AG04449 (cell line): ENCODE measurements at places on chromosomes 1 and 21.

GRCh38 chr1:118290571-118290970, 105.5 kb upstream of the SPAG17 start:
- no peak for DNase-seq

- no peak for DNase-seq
Observed at GRCh38 chr21:15795533-15795932, 65.8 kb downstream of the USP25 start.

DNA sequence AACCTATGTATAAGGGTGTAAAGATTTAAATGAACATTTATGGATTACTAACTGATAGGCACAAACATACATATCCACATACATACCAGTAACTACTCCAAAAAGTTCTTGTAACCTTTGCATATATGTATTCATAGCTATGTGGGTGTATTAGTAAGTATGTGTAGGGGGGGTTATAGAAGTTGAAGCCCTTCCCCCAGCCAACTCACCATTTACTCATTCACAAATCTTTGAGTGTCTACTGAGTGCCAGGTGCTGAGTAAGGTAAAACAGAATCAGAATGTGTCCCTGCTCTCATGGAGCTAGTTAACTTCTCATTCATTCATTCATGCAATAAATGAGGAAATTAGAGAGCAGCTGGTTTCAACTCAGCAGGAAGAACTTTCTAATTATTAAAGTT, 1.3 kb downstream of the C1orf146 start:
- DNase-seq = no peak

GRCh38 chr1:209774592-209774991, 9.8 kb downstream of the C1orf74 start:
- no peak for DNase-seq

DNA sequence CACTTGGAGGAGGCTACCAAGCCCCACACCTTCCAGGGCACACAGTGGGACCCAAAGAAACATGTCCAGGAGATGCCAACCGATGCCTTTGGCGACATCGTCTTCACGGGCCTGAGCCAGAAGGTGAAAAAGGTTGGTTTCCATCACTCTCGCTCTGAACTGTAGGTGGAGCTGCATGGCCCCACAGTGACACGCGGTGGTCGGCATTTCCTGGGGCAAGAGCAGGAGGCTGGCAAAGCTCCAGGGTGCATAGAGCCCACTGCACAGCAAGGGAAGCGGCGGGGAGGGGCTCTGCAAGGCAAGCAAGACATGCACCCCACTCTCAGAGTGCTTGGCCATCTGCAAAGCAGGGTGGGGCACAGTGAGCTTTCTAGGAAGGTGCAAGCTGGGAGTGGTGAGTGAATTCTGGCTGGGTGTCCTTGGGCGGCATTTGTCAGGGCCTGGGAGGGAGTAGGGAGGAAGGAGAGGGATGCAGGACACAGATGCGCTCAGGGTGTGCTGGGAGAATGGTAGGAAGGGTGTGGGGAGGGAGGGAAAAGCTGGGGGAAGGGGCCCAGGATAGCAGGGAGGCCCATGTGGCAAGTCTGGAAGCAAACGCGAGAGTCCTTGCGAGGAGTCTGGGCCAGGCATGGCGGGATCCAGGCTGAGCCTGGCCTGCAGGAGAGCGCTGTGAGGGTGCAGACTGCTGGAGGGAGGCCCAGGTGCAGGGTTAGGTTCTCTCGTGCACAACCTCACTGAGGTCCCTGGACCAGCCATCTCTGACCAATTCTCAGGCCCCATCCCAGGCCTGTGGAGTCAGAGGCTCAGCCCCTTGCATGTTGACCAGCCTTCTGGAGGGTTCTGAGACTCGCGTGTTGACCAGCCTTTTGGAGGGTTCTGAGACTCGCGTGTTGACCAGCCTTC, 11.0 kb downstream of the TRPM2 start:
- DNase-seq = no peak

DNA sequence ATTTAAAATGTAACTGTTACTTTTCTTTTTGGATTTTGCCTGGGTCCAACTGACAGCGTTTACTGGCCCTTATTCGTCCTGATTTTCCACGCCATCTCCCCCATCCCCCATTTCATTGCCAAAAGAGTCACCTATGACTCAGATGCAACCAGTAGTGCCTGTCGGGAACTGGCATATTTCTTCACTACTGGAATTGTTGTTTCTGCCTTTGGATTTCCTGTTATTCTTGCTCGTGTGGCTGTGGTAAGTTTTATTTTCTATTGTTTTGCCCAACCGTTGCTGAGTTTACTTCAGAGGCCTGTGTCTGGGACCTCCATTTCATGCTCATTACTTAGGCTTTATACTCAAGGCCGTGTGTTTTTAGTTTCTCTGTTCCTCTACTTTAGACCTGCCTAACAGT, 9.3 kb downstream of the LEPR start:
- DNase-seq = no peak

- no peak for DNase-seq
Observed at GRCh38 chr1:226798427-226799411, 59.6 kb upstream of the ITPKB start.

- DNase-seq = no peak
Observed at GRCh38 chr21:14734191-14734590, 188.1 kb upstream of the SAMSN1 start.

GRCh38 chr1:110671361-110671760, 3.4 kb downstream of the KCNA3 start:
- DNase-seq = no peak

- no peak for DNase-seq
Observed at GRCh38 chr1:73839922-73840321, 358.1 kb downstream of the LRRIQ3 start.

DNA sequence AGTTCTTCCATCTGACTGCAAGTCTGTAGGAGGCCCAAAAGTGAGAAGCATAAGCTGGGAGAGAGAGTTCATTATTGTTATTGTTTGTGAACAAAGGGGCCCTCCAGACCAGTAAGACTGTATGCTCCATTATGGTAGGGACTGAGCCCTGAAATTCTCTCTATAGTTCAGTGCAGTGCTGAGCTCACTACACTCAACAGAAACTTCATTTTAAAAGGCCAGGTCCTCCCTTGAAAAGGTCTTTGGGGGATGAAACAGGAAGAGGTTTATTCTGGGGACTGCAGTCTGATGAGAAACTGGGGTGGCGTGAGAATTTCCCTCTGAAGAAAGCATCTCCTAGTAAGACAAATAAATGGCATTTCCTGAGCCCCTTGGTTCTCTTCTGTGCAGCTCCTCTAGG, 5.5 kb upstream of the GATAD2B start:
- DNase-seq = no peak

DNA sequence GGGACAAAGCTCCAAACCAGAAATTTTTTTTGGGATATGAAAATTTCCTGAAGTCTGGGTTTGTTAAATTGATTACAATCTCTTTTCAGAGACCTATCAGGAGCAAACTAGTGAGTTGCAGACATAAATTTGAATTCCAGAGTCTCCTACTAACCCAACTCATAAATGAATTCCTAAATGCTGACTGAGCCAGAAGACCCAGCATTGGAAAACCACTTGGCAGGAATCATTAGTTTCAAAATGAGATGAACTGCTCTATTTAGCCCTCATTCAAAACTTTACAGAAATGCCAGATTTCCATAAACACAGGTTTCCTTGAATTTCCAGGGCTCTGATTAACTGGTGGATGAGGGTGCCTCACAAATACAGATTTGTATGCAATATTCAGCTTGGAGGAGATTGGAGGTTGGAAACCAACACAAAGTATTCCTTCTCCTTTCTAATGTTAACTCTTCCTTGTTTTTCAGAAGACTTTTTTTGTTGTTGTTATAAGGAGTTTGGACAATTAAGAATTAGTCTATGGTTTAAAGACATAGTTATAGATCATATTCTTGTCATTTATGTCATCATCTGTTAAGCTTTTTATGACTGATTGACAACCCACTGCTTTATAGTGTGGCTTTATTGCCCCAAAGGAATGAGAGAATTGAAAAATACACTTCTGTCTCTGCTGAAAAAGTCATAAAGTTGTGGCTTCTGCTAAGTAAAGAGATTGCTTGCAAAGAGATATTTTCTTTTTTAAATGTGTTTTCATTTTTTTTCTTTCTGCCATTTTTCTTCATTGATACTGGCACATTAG, 222.8 kb downstream of the HLX start:
- peak; percentile 63 for DNase-seq

DNA sequence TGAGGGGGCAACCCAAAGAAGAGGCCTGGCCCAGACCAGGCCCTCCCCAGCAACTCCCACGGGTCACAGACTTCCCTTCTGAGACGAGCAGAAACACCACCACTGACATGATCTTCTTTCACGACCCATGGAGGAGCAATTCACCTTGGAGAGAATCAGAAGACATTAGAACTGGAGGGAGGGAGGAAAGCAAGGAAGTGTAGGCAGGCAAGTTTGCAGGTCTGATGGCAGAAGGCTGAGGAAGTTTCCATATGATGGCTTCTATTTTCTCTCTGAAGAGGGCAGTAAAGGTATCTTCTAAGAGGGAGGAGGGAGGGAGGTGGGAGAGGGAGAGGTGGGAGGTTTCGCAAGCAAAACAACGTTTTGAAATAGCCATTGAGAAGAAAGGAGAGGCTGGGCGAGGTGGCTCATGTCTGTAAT, 1.4 kb upstream of the UBXN10 start:
- no peak for DNase-seq

GRCh38 chr1:96416111-96416595, 305.4 kb upstream of the PTBP2 start:
- DNase-seq = peak; percentile 84

GRCh38 chr1:147634645-147635044, 35.7 kb downstream of the ACP6 start:
- DNase-seq = no peak

DNA sequence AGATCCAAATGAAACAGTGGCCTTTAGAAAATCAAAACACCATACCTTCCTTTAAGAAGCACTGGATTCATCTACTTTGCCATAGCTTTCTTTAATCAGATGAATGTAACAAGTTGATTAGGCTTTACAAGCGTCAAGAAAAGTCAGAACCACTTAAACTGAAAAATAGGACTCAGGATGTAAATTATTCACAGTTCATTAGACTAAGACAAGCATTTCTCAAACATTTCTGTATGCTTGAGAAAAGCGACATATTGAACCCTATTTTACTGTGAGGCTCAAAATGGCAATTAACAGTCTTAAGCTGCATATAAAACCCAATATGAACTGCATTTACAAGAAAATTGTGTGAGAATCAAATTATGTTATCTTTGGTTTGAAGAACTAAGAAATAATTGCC, 256.7 kb upstream of the SNX7 start:
- DNase-seq = no peak

DNA sequence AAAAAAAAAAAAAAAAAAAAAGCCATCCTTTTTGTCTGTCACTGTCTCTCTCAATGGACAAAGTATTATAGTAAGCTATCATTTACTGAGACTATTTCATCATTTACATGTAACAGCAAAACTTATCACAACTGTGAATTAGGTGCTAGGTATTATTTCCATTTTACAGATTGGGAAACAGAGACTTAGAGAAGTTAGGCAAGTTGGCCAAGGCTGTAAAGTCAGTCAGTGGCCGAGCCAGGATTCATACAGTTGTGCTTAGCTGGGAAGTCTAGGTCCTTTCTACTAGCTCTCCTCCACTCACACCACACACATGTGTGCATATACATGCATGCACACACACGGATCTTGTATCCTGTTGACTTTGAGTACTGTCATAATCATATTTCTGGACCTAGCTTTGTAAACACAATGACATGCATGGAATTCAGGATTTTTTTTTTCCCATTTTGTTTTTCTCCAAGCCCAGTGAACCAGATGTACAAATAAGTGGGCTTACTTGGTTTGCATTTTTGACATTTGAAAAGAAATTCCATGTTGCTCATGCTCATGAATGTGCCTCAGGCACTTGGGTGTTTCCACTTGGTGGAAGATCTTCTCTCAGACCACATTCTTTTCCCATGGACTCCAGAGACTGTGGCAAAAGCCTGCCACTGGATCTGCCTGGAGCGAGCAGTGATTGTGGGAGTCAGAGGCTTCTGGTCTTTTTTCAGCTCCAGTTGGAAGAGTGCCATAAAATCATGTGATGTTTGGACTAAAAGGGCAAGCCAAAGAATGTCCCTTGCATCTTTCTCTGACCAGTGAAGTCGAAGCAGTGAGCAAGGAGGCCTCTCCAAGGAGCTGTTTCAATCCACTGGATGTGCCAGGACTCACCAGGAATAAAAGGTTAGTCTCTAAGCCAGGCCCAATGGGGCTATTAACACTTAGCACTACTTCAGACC, 61.7 kb upstream of the DNAJC6 start:
- peak; percentile 87 for DNase-seq

- DNase-seq = no peak
Observed at GRCh38 chr1:166933140-166933539, 42.2 kb downstream of the ILDR2 start.

DNA sequence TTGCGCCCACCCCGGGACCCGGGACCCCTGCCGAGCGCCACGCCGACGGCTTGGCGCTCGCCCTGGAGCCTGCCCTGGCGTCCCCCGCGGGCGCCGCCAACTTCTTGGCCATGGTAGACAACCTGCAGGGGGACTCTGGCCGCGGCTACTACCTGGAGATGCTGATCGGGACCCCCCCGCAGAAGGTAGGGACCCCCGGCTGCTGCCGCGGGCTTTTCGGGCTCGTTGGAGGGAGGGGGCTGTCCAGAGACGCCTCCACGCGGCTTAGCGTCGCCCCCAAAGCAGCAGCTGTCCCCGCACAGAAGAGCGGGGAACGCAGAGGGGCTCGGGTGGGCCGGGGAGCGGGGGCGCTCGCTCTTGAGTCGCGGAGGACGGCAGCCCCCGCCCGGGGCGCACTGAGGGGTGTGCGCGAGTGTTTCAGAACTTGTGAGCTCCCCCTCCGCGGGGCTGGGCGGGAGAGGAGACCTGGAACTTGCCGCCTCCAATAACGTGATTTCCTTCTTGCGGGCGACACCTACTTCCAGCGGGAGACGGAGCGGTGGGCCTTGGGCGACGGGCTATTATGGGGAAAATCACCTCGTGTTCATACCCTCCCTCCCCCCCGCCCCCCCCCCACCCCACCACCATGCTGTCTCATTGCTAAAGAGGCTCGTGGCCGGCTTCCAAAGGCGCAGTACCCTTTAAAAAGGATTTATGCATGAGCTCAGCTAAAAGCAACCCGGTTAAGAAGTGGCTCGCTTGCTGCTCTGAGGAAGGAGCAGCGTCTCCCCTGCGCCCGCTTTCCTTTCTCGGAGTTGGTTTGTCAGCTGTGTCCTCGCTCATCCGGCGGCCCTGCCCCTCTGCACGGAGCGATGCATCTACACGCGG, 664 bp downstream of the BACE2 start:
- no peak for DNase-seq

GRCh38 chr1:175802407-175803123, 59.2 kb upstream of the TNR start:
- DNase-seq = no peak

DNA sequence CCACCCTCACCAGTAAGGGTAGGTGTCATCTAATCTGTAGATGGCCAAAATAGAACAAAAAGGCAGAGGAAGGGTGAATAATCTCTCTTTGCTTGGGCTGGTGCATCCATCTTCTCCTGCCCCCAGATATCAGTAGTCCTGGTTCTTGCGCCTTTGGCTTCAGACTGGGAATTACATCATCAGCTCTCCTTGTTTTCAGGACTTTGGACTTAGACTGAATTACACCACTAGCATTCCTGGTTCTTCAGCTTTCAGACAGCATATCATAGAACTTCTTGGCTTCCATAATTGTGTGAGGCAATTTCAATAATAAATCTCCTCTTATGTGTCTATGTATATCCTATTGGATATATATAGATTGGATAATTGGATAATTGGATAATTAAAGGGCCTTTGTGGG, 403.0 kb upstream of the USP24 start:
- DNase-seq = no peak
